ENCODE measurements at places on chromosomes 6 and 20.

- no peak for DNase-seq
These were observed 187.0 kb downstream of the PDE7B start for GRCh38 chr6:136038531-136038930.

GRCh38 chr6:113149511-113149910 lies 707.6 kb upstream of the MARCKS start:
- no peak for DNase-seq

DNA sequence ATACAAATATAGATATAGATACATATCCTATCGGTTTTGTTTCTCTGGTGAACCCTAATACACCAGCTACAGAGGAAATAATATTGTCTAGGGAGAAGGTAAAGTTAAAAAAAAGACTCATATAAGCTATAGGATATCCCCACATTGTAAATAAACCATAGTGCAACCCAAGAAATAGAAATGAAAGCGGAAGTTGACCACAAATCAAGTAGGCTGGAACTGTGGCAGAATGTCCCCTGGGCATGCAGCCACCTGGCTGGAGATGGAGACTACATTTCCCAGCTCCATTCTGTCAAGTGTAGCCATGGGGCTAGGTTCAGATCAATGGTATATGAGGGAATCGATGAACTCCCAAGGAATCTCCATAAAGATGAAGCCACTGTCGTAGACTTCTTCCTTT lies 70.1 kb upstream of the RPS6KA2 start:
- DNase-seq: no peak

DNA sequence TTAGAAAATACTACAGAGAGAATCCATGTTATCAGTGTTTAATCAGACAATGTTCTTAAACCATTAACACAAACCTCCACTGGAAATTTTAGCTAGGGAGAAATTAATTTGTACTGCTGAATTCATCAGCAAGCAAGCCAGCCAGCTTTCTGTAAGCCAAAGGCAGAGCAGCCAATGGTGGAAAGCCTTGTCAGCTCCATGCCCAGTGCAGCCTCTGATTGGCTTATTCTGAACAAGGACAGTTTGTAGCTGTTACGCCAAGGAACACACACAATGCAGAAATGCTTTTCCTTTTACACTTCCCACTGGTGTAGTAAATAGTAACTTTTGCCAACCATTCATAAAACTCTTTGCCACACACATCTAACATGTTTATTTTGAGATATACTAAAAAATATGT lies 265.0 kb downstream of the TENT5A start:
- DNase-seq: no peak

- DNase-seq: no peak
These were observed 52.3 kb downstream of the SLX4IP start for GRCh38 chr20:10487142-10488136.

GRCh38 chr20:46507760-46508407 lies 5.5 kb downstream of the ZNF334 start:
- DNase-seq: no peak

DNA sequence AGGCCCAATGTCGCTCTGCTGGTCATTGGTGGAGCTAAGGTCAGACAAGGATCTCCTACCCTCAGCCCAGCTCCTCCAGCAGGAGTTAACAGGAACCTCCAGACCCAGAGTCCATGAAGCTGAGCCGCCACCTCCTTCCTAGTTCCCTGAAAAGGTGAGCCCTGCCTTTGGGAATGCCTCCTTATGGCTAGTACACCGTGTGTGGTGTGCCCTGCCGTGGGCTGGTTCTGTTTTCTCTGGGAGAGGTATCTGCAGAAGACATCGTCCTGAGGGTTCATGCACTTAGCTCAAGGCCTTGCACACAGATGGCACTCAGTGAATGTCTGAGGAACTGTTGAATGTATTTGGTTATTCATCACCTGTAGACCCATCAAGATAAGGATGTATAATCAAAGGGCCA lies 15.3 kb downstream of the BANF2 start:
- no peak for DNase-seq

DNA sequence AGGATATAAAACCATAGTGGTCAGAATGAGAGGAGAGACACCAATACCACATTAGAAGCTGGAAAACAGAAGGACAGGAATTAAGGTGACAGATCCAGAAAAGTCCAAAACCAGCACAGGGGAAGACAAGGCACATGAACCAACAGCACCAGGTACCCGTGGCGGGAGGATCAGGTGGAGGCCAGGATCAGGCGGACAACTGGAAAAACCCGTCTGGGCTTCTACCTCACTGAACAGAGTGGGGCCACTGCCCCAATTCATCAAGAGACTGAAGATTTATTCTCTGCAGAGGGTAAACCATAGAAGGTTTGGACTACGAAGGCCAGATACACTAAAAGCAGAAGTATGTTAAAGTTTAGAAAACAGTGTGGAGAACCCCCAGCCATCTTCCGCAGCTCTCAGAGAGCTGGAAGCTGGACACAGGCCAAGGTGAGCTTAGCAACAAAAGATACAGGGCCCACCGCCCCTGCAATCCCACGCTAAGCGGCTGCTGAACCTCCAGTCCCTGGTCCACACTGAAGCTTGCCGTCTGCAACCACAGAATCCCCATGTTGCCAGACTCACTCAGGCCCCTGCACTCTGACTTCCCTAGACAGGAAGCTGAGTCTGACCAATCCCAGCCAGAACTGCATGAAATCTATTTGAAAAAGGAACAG lies 29.9 kb downstream of the ABHD12 start:
- no peak for DNase-seq

DNA sequence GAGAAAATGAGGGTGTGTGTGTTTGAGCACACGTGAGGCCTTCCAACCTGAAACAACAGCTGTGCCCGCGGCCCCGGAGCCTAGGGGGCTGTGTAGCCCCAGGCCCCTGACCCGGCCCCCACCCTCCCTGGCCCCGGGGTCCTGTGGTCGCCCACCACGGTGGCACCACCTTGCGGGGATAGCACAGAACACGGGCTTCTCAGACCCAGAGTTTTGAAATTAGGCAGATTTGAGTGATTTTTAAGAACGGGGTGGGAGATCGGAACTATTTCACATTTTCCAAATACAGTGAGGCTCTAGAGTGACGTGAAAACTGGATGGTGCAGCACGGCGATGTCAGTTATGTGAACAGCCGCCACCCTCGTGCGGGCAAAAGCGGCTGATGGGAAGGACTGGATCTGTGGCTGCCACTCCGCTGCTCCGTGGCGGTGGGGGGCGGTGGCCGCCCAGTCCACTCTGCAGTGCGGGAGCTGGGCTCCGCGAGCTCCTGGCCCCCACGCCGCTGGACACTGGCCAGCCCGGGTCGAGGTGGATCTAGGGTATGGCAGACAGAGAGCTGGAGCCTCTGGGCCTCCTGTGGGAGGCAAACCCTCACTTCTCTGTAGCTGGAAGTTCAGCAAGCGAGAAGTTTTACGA lies 17.3 kb upstream of the BHLHE23 start:
- no peak for DNase-seq

DNA sequence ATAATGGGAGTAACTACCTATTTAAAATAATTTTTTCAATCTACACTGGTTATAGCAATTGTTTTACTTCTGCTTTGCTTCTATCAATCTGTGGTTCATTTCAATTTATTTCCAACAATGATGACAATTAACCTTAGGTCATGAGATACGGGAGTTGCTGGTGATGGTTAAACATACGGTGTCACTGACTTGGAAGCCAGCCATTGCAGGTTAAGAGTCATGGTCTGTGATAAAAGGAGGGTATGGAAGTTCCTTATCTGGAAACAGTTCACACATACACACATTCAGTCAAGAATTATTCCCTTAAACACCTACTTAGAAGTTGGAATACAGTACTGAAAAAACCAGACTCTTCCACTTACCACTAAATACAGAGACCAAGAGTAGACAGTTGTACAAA lies 180.0 kb downstream of the KIF16B start:
- DNase-seq: no peak

DNA sequence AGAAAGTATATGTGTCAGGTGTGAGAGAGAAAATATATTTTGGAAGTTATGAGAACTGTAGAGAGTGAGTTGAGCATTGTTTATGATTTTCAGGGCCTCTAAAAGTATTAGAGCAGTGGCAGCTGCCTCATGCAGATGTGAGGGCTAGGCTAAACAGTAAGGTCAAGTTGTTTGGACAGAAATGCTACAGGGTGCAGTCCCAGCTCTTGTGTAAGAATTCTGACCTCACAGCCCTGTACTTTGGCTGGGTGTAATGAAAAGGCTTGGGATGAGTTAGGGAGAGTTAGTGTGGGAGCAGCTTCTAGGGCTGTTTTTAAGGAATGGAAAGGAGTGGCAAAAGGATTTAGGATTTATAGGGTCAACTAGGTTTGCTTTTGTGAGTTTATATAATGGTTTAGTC lies 764.8 kb upstream of the ADGRB3 start:
- no peak for DNase-seq

GRCh38 chr6:80282913-80283554 lies 176.6 kb downstream of the BCKDHB start:
- DNase-seq: no peak

DNA sequence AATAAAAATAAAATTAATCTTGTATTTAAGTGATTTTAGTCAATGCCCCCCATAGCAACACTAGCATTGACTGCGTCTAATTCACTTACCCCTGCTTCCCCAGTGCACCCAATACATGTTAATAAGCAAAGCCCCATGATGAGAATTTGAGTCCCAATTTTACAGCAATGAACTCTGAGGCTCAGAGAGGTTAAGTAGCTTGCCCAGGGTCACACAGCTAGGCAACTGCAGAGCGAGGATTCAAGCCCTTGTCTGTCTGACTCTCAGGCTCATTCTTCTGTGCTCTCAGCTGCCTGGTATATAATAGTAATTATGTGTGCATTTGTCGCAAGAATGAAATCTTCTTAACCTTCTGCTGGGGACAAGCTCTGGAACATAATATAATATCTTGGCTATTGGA lies 8.5 kb downstream of the PABPC1L start:
- no peak for DNase-seq

DNA sequence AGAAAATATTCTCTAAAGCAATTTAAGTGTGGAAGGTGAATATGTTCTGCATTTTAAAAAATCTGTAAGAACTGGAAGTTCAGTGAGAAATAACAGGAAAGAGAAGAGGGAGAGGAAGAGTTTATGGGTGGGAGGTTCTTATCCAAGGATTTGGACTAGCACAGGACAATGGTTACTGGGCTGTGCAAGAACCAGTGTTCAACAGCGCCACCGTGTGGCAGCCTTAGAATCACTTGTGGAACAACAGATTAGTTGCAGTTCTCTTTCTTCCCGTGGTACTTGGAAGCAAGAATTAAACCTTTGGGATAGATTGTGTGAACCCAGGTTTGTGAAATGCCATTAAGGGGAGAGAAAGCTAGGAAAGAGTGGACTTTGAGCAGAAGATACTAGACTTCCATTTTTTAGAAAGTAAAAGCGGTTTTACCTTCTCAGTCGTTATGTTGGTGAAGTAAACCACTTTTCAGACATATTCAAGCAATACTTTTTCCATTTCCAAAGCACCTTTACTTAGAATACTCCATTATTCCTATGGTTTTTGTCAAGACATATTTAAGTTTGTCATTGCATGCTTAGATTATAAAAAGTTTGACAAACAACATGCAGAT lies 436.7 kb downstream of the RNF144B start:
- DNase-seq: no peak

DNA sequence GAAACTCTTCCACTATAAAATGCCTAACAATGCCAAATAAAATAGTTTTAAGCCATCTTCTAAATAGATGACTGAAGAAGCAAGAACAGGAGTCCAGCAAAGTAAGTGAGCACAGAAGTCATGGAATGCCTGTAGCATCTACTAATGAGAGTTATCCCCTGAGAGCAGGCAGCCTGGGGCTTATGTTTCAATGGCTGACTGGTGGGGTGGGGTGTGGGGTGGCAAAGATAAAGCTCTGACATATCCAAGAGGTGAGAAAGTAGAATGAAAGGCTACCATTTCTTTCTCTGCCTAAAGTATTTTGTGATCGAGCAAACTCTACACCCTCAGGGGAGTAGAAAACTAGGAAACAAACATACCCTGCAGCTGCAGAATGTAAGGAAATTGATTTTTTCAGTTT lies 348.8 kb downstream of the TFAP2B start:
- DNase-seq: no peak

DNA sequence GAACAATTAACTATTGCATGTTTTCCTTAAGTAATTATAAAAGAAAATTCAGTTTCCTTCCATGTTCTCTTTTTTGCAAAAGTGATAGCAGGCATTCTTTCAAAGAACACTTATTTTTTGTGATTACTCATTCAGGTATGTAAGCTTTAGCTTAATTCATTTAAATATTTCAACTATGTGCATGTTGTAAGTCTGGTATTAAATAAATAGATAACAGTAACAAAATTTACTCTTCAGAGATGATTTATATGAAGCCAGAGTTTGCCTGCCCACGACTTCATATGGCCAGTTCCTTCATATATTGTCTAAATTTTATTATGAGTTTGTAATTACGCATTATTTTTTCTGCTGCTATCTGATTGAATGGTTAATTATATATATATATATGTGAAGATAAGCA lies 110.9 kb downstream of the ADGRG6 start:
- DNase-seq: no peak

DNA sequence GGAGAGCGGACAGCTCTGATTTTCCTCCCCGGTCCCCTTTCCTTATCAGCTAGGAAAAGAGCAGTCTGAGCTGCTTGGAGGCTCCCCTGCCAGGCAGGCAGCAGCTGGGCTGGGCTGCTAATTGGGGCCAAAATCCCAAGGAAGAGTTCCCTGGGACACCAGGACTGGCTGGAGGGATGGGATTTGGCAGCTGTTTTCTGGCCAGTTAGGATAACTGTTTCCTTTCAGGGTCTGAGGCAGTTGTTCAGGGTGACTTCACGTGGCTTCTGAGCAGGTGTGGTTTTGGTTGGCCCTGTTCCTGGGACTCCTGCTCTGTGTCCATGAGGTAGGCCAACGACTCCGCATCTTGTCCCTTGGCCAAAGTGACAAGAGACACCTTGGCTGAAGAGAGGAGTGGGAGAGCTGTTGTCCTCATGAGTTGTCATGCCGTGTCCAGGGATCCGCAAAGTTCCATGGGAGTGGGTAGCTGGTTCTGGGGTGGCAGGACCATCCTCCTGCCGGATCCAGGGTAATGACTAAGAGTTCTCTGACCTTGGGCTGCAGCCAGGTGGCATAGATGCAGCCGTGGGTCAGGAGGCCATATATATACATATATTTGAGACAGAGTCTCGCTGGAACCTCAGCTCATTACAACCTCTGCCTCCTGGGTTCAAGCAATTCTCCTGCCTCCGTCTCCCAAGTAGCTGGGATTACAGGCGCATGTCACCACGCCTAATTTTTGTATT lies 21.2 kb downstream of the MRPS18A start:
- DNase-seq: no peak

DNA sequence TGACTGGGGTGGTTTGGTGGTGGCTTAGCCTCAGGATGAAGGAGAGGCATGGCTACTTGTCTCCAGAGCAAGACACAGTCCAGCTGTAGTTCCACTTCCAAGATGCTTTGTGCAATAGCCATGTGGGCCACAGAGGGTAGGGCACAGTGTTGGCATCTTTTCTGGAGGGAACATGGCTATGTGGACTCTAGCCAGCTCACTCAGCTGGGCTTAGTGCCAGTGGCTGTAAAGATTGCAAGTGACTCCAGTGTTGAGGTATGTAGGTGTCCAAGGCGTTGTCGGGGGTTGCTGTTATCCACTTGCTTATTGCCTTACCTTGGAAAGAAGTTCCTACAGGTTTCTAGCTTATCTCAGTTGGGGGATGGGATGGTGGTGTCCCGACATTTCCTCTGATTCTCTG lies 233.4 kb downstream of the CD109 start:
- no peak for DNase-seq

- DNase-seq: no peak
These were observed 334.1 kb downstream of the COL12A1 start for GRCh38 chr6:74871757-74872156.

GRCh38 chr6:130018744-130019325 lies 454 bp downstream of the L3MBTL3 start:
- no peak for DNase-seq
